ENCODE measurements at places on chromosomes 12 and 14.
A peak's percentile ranks its signal among the peaks of the same experiment; 100 is the strongest.

DNA sequence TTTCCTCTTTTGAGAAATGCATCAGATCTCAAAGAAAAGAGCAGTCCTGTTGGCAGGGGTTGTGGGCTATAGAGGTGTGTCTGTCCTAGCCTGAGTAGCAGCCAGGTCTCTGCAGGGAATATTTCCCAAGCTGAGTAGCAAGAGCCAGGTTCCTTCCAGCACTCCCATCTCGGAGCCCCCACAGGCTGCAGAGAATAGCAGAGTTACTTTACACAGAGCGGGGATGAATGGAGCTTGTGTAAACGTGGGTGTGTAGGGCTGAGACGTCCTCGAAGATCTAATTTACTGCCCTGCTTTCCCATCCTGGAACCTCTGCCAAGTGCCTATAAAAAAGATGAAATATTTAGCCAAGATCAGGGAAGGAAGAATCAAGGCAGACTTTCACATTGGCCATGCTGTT lies 156.6 kb downstream of the TSPAN9 start:
- DNase-seq: no peak

DNA sequence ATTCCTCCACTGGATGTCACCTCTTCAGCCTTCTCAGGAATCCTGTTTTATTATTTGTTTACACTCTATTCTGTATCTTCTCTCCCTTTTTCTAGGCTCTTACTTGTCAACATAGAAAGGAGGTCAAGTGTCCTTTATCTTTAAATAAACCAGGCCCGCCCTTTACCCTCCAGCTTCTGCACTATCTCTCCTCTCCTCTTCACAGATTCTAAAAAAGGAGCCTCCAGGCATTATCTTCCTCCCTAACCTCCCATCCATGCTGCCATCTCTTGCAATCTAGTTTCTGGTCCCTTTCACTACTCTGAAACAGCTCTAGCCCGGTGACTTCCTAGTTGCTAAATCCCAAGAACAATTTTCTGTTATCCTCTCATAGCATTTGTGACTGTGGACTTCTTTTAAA lies 24.1 kb upstream of the ARID2 start:
- no peak for DNase-seq

DNA sequence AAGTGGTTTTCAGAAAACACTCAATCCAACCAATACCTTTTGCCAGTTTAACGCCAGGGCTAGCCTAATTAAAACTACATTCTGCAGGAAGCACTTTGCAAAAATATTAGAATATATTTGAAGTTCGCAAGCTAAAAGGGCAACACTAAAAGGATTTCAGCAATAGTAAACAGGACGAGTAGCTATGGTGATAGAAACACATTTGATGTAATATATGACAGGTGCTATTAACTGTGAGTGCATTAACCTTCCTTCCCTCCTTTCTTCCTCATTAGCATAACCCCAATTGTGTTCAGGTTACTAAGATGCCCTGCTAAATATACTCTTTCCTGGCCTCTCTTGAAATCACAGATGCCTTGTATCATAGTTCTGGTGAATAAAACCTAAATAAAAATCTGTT lies 85.6 kb upstream of the TMCC3 start:
- DNase-seq: no peak

DNA sequence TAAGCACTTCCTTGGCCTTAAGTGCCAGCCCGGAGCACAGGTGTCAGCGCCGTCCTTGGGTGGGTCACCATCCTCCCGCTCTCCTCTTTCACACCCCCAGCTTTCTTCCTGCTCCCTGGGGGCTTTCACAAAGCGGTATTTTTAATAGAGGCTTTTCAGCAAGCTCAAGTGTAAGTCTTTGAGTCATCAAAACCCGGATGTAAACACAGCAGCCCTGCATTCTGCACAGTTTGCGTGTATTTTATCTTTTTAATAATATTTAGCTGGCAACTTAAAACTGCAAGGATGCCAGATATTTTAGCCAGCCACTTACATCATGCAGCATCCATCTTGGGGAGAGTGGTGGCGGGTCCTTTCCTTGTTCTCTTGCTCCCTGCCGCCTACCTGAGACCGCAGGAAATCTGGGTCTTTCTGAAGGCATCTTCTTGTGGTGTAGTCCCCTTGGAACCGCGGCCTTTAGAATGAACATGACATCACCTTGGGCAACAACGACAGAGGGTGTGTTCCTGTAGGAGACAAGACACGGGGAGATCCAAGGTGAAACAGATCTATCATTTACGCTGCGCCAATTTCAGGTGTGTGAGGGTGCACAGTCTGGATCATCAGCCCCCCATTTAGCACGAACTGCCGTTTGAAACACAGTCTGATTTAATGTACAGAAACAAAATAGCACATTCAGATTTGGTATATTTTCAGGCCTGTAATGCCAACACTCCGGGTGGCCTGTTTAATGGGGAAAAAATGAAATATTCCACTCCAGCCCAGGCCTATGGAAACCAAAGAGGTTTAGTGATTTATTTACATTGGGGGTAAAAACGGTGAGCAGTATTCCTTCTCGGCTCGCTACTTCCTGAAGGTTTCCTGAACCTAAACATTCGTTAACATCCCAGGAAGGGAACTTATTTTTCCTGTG lies 12.5 kb upstream of the IRF2BPL start:
- DNase-seq: peak; percentile 88

DNA sequence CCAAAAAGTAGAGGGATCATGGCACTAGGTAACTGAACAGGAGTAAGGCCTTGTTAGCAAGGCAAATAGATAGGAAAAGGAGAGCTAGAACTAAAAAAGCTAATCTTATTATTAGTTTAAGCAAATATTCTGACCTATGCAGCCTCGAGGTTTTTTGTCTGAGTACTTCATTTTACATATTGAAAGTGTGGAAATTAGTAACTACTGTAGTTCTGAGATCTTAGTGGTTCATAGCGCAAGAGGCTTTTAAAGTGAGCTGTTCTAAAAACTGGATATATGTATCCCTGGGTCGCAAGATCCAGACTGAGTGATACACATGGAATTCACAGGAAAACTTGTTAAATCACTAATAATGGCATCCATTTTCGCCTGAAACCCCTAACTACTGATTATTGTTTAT lies 411.0 kb upstream of the SOX5 start:
- DNase-seq: no peak

- no peak for DNase-seq
Measured at GRCh38 chr14:80059041-80059440, 152.3 kb downstream of the DIO2 start.

- no peak for DNase-seq
Measured at GRCh38 chr12:12534975-12535374, 27.7 kb downstream of the DUSP16 start.

DNA sequence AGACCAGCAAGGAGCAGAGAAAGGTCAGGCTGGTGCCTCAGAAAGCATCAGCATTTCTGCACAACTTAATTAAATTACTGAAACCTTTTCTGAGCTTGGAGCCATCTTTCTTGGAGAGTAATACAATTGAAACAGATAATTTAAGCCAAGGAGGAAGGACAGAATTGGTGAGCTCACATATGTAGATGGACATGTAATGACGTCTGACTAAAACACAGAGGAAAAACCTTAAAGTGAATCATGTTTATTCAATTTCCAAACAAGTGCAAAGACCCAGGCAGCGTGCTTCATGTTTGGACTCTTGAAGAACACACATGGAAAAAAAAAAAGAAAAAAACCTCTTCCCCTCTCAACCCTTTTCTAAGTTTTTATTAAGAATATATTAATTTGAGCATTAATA lies 19.0 kb downstream of the SUSD6 start:
- no peak for DNase-seq

- DNase-seq: no peak
Measured at GRCh38 chr12:11879306-11879705, 191.4 kb upstream of the BCL2L14 start.

- no peak for DNase-seq
Measured at GRCh38 chr12:26205298-26205697, 9.9 kb downstream of the SSPN start.

DNA sequence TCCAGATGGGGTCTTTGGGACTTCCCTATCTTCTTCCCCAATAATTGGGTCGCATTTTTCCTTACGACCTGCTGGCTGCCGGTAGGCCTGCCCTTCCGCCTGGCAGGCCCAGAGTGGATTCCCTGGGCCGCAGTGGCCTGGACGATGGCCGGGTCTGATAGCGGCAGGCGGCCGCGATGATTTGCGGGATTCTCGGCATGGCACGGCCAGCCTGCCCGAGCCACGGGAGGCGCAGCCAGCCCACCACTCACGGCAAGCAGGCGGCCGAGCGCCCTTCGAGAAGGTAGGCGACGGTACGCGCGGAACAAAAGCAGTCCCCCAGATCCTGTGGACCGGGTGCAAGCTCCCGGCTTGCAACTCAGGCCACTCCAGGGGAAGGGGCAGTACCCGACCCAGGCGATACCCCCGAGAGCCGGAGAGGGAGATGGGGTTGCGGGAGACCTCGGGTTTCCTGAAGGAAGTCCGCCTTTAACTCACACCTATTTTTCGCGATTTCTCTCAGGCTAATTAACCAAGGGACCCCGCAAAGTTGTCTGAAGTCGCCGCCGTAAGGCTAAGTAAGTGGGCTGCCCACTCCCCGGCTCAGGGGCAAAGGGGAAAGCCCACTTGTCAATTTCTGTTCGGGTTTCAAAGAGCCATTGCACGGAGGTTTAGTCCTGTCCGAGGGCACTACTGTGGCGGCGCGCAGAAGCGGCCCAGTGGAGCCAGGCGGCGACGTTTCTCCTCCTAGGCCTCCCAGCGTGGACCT lies 1.4 kb upstream of the GSC start:
- DNase-seq: no peak

DNA sequence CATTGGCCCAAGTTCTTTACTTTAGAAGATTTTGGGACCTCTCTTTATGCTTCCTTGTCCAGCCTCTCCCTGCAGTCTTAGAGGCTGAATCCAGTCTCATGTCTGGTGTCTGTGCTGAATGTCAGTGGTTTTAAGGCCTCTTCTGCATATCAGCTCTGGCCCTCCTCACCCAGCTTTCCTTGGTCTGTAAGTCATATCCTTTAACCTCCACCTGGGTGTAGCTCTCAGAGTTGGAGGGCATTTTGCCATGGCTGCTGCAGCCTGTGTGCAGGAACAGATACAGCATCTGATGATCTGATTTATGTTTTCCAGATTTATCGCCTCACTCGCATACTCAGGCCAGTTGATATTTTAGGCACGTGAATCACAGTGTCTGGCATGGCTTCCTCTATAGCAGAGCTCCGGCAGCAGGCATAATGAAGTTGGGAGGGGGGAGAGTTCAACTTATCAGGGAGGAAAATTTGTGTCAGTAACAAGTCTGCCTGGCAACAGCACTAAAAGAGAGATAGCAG lies 335.0 kb downstream of the PCNX1 start:
- DNase-seq: no peak

- DNase-seq: peak; percentile 33
Measured at GRCh38 chr12:32533971-32534590, 134.7 kb downstream of the FGD4 start.

- DNase-seq: no peak
Measured at GRCh38 chr14:100727086-100727872, 587 bp downstream of the DLK1 start.

DNA sequence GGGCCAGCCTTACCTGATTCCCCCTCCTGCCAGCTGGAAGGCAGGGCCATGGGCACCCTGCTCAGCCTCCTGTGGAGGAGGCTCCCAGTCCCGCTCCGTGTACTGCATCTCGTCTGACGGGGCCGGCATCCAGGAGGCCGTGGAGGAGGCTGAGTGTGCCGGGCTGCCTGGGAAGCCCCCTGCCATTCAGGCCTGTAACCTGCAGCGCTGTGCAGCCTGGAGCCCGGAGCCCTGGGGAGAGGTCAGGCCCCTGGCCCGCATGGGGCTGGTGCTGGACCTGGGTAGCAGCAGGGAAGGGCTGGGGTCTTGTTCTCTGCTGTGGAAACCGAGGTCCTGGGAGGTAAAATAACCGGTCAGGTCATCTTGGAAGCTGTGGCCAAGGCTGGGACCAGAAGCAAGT lies 16.4 kb downstream of the PAPLN start:
- no peak for DNase-seq

DNA sequence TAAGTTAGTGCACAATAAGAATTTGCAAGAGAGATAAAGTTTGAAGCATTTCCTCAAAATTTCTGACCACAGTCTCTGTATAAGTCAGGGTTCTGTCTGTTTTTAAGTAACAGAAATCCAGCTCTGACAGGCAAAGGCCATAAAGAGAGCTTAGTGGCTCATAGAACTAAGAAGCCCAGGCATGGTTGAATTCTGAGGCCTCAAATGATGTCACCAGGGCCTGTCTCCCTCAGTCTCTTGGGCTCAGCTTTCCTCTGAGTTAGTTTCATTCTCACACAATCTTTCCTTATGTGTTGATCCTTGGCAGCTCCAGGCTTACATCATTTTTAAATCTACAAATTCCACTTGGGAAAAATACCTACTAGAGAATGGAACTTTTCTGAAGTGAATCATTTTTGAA lies 173.4 kb upstream of the ATP2B1 start:
- DNase-seq: no peak

- no peak for DNase-seq
Measured at GRCh38 chr14:79586416-79586815, 624.9 kb downstream of the DIO2 start.

DNA sequence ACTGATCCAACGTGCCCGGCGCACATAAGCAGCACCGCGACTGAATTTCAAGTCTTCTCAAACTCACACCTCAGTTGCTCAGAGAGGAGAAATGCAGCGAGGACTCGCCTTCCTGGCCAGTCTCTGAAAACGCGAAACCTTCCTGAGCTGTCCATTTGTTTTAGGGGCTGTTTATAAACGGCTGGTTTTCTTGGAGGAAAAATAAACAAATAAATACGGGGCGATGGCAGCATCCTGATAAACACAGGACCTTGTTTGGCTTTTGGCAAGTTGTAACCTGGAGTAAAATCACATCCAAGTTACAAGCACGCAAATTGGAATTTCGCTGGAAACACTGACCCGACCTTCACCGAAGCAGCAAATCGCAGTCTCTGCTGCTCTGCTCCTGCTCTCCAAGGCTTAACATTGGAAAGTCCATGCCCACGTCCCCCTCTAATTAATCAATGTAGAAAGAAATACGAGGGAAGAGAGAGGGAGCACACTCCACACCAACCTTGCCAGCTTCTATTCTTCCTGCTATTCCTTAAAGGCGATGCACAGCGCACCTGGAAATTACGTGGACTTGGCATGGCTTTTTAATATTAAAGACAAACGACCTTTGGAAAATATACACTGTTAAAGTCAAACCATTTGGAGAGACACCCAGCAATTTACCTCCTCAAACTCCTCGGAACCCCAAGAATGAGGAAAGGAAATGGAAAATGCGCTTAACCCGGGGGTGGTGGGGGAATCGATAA lies 248.8 kb downstream of the APAF1 start:
- no peak for DNase-seq

GRCh38 chr12:122790393-122791075 lies 16.2 kb downstream of the CCDC62 start:
- no peak for DNase-seq

- DNase-seq: no peak
Measured at GRCh38 chr14:29097476-29097875, 330.9 kb downstream of the FOXG1 start.

DNA sequence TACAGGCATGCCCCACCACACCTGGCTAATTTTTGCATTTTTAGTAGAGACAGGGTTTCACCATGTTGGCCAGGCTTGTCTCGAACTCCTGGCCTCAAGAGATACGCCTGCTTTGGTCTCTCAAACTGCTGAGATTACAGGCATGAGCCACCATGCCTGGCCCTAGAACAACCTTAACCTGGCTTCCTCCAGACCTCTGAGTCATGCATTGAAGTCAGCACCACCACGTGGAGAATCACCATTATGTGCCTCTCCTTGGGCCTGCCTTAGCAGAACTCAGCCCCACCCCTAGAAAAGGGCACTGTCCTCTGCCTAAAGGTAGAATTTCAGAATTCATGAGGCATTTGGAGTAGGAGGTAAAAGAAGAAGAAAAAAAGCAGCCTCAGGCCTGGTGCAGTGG lies 49.0 kb downstream of the LIMA1 start:
- DNase-seq: no peak

- no peak for DNase-seq
Measured at GRCh38 chr14:96597680-96598079, 95.5 kb downstream of the PAPOLA start.

- no peak for DNase-seq
Measured at GRCh38 chr14:93715279-93715927, 72.9 kb downstream of the PRIMA1 start.
